ENCODE measurements at places on chromosomes 4 and X.
A peak's percentile ranks its signal among the peaks of the same experiment; 100 is the strongest.

DNA sequence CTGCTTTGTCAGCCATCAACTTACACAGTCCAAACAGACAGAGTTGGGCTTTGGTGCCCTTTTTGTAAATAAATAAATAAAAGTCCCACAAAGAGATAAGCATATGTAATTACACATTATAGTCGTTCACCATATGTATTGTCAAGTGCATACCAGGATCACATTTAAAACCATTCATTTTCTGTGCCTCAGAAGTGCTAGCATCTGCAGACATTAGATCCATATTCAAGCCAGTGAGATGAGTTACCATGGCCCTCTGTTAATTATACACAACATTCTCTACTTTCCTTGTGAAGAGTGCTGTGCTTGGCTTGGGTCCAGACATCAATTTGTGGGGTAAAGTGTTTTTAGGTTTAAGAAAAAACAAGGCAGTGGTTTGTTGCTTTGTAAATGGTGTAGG is 76.8 kb downstream of the ENOX2 start:
- DNase-seq: no peak

GRCh38 chr4:75968084-75968483 is 22.7 kb downstream of the SDAD1 start:
- no peak for DNase-seq

DNA sequence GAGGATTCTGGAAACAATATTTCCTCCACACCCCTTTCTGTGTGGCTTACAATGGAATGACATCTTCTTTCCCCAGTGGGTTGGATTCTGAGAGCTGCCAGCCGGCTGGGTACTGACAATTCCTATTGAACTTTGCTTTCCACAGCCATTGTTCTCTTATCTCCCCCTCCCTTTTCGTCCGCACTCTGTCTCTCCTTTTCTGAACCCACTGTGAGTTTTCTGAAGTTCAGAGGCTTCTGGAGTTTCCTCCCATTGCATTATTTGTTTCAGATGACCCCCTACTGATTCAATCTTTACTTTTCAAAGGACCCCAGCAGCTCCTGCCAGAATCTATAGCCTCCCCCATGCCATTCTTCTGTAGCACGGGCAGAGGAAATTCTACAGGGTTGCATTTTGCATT is 10.4 kb downstream of the SMPX start:
- DNase-seq: peak; percentile 2

GRCh38 chr4:5750052-5750945 is 39.3 kb downstream of the EVC start:
- DNase-seq: no peak

DNA sequence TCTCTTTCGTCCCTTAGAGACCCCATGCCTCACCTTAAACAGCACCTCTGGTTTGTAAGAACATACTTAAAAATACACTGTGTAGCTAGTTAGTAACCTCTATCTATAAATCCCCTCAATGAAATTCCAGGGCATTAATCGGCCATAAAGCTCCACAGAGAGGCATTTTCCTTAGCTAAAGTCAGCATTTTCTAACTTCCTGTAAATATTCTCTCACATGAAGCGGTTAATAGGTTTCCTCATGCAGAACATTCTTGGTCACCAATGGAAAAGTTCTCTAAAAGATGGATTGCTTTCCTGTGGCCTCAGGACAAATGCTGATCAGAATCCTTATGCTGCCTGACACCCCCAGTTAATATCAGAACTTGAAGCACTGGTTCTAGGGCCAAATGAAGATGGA is 248.6 kb upstream of the BOD1L1 start:
- no peak for DNase-seq

- no peak for DNase-seq
Observed at GRCh38 chr4:122831515-122832196, 5.0 kb downstream of the FGF2 start.

- no peak for DNase-seq
Observed at GRCh38 chr4:94256144-94256783, 48.6 kb downstream of the SMARCAD1 start.

GRCh38 chrX:42093756-42094155 is 170.4 kb upstream of the CASK start:
- DNase-seq: no peak

DNA sequence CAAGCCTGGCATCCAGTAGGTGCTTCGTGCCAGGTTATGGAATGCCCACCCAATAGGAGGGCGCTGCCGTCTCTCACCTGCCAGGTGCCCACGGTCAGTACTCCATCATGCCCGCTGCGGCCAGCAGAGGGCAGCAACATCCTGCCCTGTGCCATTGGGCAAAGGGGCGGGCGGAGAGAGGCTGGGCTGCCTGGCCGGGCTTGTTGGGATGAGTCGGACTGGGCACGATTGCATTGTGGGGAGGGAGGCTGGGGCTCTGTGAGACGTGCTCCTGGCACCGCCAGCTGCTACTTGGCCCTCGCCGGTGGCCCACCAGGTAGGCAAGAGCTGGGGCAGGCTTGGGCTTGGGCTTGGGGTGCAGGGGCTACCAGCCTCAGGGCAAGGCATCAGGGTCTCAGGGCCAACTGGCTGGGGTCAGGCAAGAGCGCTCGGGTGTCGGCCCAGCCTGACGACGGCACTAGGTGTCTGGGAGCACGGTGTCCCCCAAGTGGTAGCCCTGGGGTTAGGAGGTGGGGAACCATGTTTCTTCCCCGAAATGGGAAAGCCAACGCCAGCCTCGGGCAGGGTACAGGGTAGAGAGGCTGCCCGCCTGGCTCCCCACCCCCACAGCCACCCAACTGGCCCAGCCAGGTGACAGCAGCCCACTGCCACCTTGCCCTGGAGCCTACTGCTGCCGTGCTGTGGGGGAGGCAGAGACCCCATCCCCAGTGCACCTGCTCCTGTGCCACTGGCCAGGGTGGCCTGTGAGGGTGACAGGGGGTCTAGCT is at the start of gene PLXNB3:
Gene PLXNB3 (plus strand): TSS at position 261 of the 767 bp plus-strand sequence. CDS start 1,287 bp downstream, outside the sequence.
- DNase-seq: peak; percentile 54

DNA sequence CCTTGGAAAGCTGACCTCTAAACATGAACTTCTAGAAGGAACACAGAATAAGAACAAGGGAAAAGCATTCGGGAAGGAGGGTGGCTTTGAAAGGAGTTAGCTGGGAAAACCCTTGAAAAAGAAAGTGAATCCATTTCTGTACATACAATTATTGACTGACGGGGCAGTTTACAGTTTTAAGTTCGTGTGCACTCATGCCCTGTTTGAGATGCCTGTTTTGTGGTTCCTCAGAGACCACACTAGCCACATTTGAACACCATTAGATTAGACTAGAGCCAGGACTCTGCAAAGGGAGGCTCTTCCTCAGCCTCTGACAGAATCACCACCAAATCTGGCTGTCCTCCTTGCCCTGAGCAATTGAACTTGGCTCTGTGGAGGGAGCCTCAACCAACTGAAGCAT is 158.3 kb downstream of the PALLD start:
- DNase-seq: no peak

- no peak for DNase-seq
Observed at GRCh38 chrX:11190745-11191510, 79.8 kb downstream of the HCCS start.

DNA sequence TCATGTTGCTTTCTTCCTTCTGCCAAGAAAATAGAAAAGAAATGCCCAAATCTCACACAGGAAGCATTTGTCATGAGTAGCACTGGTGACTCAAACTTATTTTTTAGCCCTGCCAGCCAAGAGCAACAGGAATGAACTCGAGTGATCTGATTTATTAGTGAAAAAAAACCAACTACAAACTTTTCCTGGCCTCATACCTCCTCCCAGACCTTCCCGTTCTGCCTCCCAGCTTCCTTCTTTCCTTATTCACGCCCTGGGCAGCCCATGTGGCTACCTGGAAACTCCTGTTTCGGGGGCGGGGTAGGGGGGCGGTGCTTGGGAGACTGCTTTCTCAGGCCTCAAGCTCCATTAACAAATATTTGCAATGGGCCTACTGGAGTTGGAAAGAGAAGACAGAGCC is 178.5 kb downstream of the NHS start:
- no peak for DNase-seq

Data from NCI-H1930 (cell line).